GM23248 (cell line): ENCODE measurements at places on chromosomes 5 and 9.

- no peaks in the 10 kb centered on the region for H3K27me3 ChIP-seq
- H3K4me3 ChIP-seq, result no peak overlapping the region
- H3K4me1 ChIP-seq, result no peaks in the 10 kb centered on the region
- H3K36me3 ChIP-seq, result no peaks in the 10 kb centered on the region
- H3K27ac ChIP-seq, result no peak overlapping the region
Measured at GRCh38 chr5:2782658-2783057, 31.2 kb upstream of the IRX2 start.

- H3K27me3 ChIP-seq, result no peaks in the 10 kb centered on the region; the same call in 1 of the 2 replicates
- no peak overlapping the region for H3K27ac ChIP-seq
- DNase-seq, result no peak
- H3K4me3 ChIP-seq, result no peak overlapping the region
- H3K4me1 ChIP-seq, result no peaks in the 10 kb centered on the region
Measured at GRCh38 chr9:84694248-84694647, 24.7 kb downstream of the NTRK2 start.

- no peak overlapping the region for H3K27ac ChIP-seq
- no peak for DNase-seq
- H3K4me1 ChIP-seq, result no peaks in the 10 kb centered on the region
- no peak overlapping the region for H3K4me3 ChIP-seq
- H3K27me3 ChIP-seq, result no peaks in the 10 kb centered on the region
Measured at GRCh38 chr5:168984135-168984675, 316.7 kb downstream of the SLIT3 start.

GRCh38 chr5:14675865-14676300, 11.4 kb downstream of the OTULIN start:
- H3K27ac ChIP-seq, result no peak overlapping the region
- peaks cover 14% of the 10 kb centered on the region for H3K4me1 ChIP-seq
- no peaks in the 10 kb centered on the region for H3K27me3 ChIP-seq
- H3K4me3 ChIP-seq, result no peak overlapping the region

DNA sequence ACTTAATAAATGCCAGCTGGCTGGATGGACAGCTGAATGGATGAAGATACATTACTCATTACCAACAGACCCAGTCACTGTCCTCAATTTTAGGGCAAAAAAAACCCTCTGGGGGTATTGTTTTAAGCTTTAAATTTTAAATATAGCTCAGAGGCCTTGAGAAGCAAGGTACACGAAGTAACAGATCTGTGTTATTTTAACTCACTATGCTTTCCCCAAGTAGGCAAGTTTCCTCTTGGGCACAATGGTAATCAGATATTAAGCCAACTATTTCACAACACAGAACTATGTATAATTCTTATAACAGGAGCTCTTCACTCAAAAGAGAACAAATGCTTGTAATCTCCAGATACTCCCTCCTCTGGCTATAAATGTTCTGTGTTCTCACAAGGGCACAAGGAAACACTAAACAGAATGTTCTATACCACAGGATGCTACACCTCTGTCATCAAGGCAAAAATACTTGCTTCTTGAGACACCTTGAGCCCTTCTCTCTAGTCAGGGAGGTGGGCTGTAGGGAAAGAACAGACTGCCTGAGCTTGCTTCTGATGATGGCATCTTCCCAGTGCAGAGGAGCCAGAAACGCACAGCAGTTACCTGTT, 443.8 kb downstream of the SPOCK1 start:
- no peaks in the 10 kb centered on the region for H3K27me3 ChIP-seq
- DNase-seq, result no peak
- no peak overlapping the region for H3K27ac ChIP-seq
- no peaks in the 10 kb centered on the region for H3K4me1 ChIP-seq
- no peak overlapping the region for H3K4me3 ChIP-seq
- H3K36me3 ChIP-seq, result 0 out of 2 replicates have a peak, but pooled peaks cover 4% of the 10 kb centered on the region

DNA sequence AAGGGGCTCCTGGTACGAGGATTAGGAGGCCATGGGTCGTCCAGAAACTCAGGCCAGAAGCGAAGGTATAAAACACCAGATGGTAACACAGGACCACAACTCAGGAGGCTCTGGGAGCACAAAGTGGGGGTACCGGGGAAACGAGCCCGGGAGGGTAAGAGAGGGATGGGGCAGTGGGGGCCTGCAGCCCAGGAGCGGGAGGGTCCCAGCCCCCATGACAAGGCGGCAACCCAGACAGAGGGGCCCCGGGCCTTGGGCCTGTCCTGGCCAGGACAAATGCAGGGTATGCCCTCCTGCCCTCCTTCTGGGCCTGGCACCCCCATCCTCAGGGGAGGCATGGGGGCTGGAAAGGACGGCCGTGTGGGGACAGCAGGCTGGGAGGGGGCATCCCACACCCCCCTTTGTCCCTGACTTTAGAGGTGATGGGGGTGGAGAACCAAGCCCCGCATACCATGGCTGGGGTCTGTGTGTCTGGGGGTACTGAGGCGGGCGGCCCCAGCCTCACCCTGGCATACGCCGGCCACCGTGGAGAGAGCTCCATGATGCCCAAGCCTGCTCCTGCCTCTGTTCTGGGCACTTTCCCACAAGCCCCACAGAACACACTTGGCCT, 47.0 kb upstream of the EXOC3 start:
- peak overlapping the region; percentile 91 for H3K27ac ChIP-seq
- peaks cover 48% of the 10 kb centered on the region for H3K4me1 ChIP-seq
- no peaks in the 10 kb centered on the region for H3K36me3 ChIP-seq
- no peak for DNase-seq
- H3K27me3 ChIP-seq, result no peaks in the 10 kb centered on the region

DNA sequence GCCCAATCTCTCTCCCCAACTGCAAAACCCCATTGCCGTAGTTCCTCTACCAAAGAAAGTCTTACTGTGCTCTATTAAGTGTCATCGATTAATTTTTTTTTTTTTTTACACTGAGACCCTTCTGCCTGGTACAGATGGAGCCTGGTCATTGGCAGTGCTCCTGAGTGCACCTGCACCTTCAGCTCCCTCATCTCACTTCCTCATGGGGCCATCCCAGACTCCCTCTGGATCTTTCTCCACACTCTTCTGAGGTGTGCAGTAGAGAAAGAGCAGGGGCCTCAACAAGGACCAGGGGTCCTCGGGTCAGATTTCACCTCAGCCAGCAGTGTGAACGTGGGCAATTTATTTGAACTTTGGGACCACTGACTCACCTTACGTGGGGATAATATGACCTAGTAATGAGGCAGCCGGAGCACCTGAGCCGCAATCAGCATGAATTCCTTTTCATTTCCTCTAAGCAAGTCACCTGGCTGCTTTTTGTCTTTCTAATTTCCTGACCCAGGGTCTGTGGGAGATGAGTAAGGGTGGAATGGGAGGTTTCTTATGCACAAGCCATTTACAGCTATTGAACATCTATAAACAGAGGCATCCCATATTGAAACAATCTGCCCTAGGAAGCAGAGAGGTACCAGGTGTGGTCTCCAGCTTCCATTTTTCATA, 22.3 kb upstream of the GABRP start:
- H3K4me3 ChIP-seq, result no peak overlapping the region
- H3K36me3 ChIP-seq, result no peaks in the 10 kb centered on the region
- DNase-seq, result no peak
- no peak overlapping the region for H3K27ac ChIP-seq
- 0 out of 2 replicates have a peak, but pooled peaks cover 3% of the 10 kb centered on the region for H3K4me1 ChIP-seq
- peaks cover 7% of the 10 kb centered on the region for H3K27me3 ChIP-seq

DNA sequence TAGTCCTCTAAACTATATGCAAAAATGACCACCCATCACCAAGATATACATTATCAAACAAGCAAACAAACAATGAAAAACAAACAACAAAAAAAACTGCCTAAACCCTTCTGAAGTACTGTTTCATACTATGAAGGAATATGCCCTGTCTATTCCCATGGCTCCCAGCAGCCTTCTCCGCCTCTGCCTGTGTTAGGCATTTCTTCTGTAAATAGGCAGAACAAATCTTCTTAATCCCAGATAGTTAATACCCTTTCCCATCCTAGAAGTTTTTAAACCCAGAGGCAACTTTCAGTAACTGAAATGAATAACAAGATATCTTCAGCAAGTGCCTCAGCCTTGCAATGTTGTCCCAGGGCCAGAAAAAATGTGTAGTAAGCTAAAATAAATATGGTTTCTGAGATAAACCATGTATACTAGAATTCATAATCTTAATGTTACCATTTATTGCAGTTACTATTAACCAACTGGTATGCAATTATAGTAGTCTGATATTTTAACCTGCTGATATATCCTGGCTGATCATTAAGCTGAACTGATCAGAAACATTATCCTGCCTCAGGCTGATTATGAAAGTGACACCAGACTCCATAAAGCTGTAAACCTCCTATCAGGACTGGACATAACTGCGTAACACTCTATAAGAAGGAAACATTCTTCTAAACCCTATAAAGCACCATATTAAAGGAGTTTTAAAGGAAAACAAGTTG, 68.5 kb downstream of the ANKRD31 start:
- no peaks in the 10 kb centered on the region for H3K4me1 ChIP-seq
- H3K27ac ChIP-seq, result no peak overlapping the region
- H3K36me3 ChIP-seq, result no peaks in the 10 kb centered on the region
- H3K27me3 ChIP-seq, result no peaks in the 10 kb centered on the region
- H3K4me3 ChIP-seq, result no peak overlapping the region

GRCh38 chr5:8870959-8871355, 674.9 kb downstream of the SEMA5A start:
- H3K27ac ChIP-seq, result no peak overlapping the region
- H3K4me3 ChIP-seq, result no peak overlapping the region
- DNase-seq, result no peak
- no peaks in the 10 kb centered on the region for H3K36me3 ChIP-seq
- H3K4me1 ChIP-seq, result no peaks in the 10 kb centered on the region
- H3K27me3 ChIP-seq, result no peaks in the 10 kb centered on the region

DNA sequence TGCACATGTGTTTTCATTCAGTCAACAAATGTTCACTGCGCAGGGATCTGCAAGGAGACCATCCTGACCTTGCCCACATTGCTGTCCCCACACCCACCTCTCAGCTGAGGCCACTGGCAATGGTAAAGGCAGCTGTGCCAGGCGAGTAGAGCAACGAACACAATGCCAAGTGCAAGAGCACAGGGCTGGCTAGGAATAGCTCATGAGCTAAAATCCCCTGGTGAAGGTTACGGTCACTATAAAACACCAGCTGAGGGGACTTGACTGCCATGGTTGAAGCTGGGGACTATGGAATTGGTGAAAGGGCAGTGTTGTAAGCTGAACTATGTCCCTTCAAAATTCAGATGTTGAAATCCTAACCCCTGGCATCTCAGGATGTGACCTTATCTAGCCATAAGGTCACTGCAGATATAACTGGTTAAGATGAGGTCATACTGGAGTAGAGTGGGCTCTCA, 96.1 kb downstream of the OTULIN start:
- no peaks in the 10 kb centered on the region for H3K27me3 ChIP-seq
- H3K4me1 ChIP-seq, result no peaks in the 10 kb centered on the region
- no peak overlapping the region for H3K27ac ChIP-seq
- DNase-seq, result no peak
- no peaks in the 10 kb centered on the region for H3K36me3 ChIP-seq

GRCh38 chr5:72511774-72512592, 4.8 kb upstream of the ZNF366 start:
- no peaks in the 10 kb centered on the region for H3K27me3 ChIP-seq
- H3K4me1 ChIP-seq, result peaks cover 34% of the 10 kb centered on the region
- no peaks in the 10 kb centered on the region for H3K36me3 ChIP-seq

- no peak overlapping the region for H3K27ac ChIP-seq
- H3K27me3 ChIP-seq, result peaks cover 3% of the 10 kb centered on the region; the same call in 1 of the 2 replicates
- no peaks in the 10 kb centered on the region for H3K36me3 ChIP-seq
- H3K4me3 ChIP-seq, result no peak overlapping the region
- peak; percentile 30 for DNase-seq
- peaks cover 17% of the 10 kb centered on the region; the same call in 1 of the 2 replicates for H3K4me1 ChIP-seq
Measured at GRCh38 chr5:159854916-159855315, 61.4 kb upstream of the ADRA1B start.
